ENCODE measurements at places on chromosomes 3 and 15. TPM values are rescaled to one million over a fixed set of nuclear protein-coding genes. Genes with fewer than 3 reads are reported as not detected.

The ATP13A4 gene
- total RNA-seq: not detected

The TNNC1 gene
- total RNA-seq: not detected

The SI gene
- total RNA-seq: not detected

The ALCAM gene
- 153 TPM for total RNA-seq

The SCAANT1 gene
- not detected for total RNA-seq

The SCAMP5 gene
- total RNA-seq: 5.5 TPM

The NAALADL2 gene
- total RNA-seq: 0.86 TPM

The PAQR5 gene
- 2.6 TPM for total RNA-seq

The GOLGA8N gene
- total RNA-seq: 0.71 TPM

The BTLA gene
- total RNA-seq: not detected

The ZCWPW2 gene
- total RNA-seq: not detected

The LSMEM2 gene
- total RNA-seq: not detected

The HTR3E gene
- not detected for total RNA-seq

The SRGAP3 gene
- 4.6 TPM for total RNA-seq

The MAGI1 gene
- 2.5 TPM for total RNA-seq

The AGTR1 gene
- not detected for total RNA-seq

The CPN2 gene
- total RNA-seq: not detected

The FANCD2OS gene
- total RNA-seq: not detected

The GPR160 gene
- total RNA-seq: 0.71 TPM

The SLC38A3 gene
- total RNA-seq: not detected

The GOLGA6B gene
- total RNA-seq: not detected

The PPP1R14D gene
- not detected for total RNA-seq

The CHRNA3 gene
- not detected for total RNA-seq

The FBXW12 gene
- total RNA-seq: not detected

The SAMMSON gene
- total RNA-seq: not detected

The CD200 gene
- total RNA-seq: 8.9 TPM

The GRM7 gene
- total RNA-seq: not detected

The TGM5 gene
- not detected for total RNA-seq

The TSEN2 gene
- 8.6 TPM for total RNA-seq

The NOX5 gene
- total RNA-seq: 0.29 TPM

The GP9 gene
- total RNA-seq: not detected

The PLA2G4E gene
- total RNA-seq: not detected

The LXN gene
- total RNA-seq: 346 TPM

The SLC51B gene
- not detected for total RNA-seq

The TP63 gene
- not detected for total RNA-seq

The SNTN gene
- total RNA-seq: not detected

The CRBN gene
- 26.8 TPM for total RNA-seq

The SLC25A20 gene
- total RNA-seq: 28.2 TPM

The NSUN3 gene
- total RNA-seq: 6.2 TPM
